ENCODE measurements at places on chromosomes 7 and 10.

- DNase-seq = no peak
These were observed 68.8 kb downstream of the OSBPL3 start for GRCh38 chr7:24911213-24911603.

DNA sequence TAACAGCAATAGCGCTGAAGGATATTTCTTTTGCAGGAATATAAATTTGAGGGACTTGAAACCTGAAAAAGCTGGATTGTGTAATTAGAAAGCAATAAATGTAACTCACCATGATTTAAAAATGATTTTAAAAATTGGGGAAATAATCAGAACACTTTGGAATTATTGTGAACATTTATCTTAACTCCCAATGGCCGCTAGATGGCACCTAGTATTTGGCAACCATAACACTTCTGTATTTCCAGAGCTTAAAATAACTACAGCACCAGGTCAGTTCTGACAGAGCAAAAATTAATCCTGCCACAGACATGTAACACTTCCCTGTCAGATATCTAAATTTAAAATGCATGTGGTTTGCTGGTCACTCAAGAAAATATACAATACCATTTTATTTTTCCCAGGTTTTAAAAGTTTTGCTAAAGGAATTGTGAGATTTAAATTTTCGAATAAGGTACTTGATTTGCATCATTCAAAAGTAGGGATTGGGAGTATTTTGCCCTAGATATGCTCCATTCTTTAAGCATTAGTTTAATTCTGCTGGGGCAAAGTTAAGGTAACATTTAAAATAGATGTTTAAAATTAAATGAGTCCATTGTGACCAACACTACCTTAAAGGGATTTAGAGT is 144.5 kb downstream of the PPP1R3A start:
- peak; percentile 9 for DNase-seq

DNA sequence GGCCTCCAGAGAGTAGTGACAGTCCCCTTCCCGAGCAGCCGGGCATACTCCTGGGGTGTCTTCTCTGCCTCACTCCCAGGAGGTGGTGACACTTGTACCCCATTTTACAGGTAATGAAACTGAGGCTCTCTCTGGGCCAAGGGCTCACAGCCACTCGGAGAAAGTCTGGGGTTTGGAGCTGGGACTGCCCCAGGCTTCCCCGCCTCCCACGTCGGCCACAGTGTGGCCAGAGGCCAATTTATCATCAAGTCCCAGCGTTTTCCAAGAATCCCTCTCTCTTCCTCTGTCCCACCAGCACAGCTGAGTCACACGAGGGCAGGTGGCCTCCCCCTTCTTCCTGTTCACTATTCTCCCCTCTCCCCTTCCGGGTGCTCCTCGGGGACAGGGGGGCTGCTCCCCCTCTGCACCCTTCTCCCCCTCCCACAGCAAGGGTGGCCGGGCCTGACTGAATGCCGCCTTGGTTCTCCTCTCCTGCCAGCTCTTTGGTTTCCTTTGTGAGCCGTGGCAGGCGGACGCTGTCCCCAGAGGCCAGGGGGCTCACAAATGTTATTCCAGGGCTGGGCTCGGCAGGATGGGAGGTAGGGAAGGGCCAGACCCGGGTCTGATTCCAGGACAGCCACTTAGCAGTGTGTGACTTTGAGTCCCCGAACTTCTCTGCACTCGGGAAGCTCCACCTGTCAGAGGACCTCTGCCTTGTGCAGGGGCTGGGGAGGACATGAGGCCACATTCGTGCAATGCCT is 17.7 kb downstream of the CLIP2 start:
- DNase-seq = peak; percentile 16

GRCh38 chr10:132878091-132878729 is 64.2 kb downstream of the CFAP46 start:
- DNase-seq = no peak

DNA sequence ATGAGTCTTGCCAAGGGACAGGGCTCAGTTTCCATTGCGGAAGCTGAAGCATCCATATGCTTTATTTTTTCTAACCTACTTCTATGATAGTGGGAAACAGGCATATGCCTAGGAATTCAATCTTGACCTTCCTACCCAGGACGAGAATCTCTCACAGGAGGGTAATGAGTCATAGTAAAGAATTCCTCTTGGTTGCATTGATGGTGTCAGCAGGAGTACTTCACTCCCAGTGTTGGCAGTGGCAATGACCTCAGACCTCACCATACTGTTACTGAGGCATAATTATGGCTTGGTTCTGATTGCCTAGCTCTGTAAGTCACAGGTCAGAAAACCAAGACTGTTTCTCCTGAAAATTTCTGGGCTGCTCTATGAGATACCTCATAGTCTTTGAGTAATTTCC is 552.9 kb downstream of the ARL4A start:
- DNase-seq = no peak

GRCh38 chr10:132241086-132241485 is 54.3 kb downstream of the DPYSL4 start:
- DNase-seq = no peak

GRCh38 chr10:66095610-66096009 is 830.2 kb upstream of the LRRTM3 start:
- no peak for DNase-seq

GRCh38 chr7:75565132-75565837 is 73.2 kb downstream of the SPDYE5 start:
- DNase-seq = peak; percentile 84

DNA sequence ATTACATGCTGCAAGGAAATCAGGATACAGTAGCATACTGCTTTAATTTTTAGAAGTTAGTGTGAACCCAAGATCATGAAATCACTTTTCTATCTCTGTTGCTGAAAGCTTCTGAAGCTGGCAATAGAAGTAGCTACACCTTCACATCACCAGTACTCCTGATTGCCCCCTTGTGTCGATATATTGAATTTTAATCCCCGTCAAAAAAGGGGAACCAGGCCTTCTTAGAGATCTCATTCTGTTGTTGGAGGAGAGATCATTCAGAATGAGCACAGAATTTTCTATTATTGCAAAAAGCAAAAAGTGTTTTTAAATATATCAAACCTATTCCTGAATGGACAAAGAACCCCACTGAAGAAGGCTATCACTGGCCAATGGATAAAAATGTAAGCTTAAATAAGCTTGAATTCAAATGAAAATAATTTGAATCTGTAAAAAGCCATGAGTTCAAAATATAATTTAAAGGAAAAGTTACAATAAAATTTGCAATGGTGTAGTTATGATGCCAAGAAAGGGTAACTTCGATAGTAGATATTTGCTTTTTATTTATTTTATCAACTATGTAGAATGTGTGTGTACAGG is 39.7 kb upstream of the TEX47 start:
- no peak for DNase-seq

- DNase-seq = no peak
These were observed 55.2 kb upstream of the RPA3 start for GRCh38 chr7:7773334-7774309.

- no peak for DNase-seq
These were observed 60.9 kb downstream of the BAMBI start for GRCh38 chr10:28738200-28738599.

GRCh38 chr10:11238893-11239292 is 221.2 kb downstream of the CELF2 start:
- no peak for DNase-seq

GRCh38 chr10:128173386-128173785 is 47.2 kb upstream of the MKI67 start:
- no peak for DNase-seq

DNA sequence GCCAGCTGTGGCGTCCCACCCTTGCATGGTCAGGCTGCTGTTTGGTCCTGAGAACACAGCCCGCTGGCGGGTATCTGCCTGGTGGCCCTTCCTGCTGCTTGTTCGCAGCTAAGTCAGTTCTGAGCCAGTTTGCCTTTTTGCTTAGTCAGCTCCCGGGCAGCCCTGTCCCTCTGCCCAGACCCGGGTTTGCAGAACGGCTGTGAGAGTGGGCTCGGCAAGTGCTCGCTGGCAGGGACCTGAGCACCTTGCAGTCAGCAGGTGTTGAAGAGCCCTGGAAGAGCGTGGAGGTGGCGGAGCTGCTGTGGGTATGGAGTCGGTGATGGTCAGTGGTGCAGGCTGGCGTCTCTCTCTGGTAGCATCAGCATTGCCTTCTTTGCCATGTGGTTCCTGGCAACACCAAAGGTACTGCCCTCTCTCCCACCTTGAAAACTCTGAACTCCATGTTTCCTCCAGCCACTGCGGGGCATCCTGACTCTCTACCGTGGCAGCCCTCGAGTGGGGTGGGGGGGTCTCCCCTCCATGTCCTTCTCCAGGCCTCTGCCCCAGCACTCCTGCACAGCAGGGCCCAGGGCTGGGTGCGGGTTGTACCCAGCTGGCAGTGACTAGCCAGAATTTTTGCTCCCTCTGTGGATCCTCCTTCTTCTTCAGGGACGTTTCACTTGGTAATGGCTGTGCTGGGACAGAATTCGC is 4.6 kb downstream of the INPP5A start:
- DNase-seq = no peak

GRCh38 chr10:64519831-64520230 is 998.6 kb downstream of the REEP3 start:
- no peak for DNase-seq

DNA sequence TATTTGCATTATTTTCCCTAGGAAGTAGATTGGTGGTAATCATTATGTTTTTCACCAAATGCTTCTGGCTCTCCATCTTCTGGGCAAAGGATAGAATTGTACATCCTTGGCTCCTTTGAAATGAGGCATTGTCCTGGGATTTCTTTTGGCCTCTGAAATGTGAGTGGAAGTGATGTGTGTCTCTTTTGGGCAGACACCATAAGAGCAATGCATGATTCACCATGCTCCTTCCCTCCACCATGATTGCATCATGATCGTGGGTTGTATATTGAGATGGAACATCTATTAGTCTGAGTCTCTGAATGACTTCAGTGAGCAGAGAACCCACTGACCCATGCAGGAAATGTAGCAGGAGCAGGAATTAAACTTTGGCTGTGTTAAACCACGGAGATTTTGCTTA is 49.2 kb downstream of the ADRA2A start:
- DNase-seq = no peak

- no peak for DNase-seq
These were observed 49.1 kb downstream of the CHST15 start for GRCh38 chr10:124044143-124044862.

DNA sequence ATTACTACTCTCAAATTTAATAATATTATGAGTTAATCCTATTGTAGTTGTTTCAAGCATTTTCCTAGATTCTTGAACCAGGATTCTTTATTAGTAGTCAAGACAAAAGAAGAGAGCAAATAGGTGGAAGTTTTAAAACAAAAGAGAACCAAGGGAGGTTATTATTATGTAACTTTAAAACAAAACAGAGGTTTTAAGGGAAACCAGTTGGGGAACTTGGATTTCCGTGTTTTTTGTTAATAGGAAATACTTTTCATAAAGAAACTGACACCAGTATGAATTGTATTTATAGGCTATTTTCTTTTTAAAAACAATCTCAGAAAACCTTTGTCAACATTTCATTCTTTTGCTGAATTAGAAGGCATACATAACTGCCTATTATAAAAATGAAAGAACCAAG is 183.9 kb downstream of the WNT2 start:
- DNase-seq = no peak

DNA sequence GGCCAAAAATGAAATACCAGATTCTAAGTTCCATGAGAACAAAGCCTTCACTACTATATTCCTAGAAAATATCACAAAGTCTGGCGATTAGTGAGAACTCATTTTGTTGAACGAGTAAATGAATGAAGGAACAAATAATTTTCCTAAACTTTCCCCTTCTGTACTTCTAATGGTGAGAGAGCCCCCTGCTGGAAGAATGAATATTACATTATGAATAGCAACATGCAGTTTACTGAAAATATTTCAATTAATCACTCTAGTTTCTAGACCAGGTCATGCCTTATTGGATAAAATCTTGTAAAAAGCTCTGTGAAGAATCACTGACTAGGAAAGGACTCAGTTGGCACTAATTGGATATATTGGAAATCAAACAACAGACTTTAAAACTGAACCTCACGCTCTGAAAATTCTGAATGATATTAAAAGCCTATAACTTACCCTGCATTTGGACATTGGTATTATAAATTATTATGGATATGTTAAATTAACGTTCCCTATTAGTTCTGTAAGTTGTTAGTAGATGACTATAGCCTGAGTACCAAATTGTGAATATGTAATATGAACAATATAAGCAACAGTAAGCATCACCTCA is 32.4 kb upstream of the MTPN start:
- no peak for DNase-seq

DNA sequence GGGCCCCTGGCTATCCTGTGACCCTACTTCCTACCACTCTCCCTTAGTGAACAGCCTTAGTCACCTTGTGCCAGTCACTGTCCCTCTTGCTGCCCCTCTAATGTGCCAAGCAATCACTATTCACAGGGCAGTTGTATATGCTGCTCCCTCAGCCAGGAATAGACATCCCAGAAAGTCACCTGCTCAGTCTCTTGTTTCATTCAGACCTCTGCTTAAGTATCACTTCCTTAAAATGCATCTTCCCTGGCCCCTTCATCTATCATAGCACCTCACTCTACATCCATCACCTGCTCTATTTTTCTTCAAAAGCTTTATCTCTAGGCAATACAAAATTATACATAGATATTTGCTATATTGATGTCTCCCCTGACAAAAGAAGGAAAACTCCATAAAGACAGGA is 328.4 kb upstream of the NFE2L3 start:
- no peak for DNase-seq
